ENCODE measurements at places on chromosomes 7 and 10.

DNA sequence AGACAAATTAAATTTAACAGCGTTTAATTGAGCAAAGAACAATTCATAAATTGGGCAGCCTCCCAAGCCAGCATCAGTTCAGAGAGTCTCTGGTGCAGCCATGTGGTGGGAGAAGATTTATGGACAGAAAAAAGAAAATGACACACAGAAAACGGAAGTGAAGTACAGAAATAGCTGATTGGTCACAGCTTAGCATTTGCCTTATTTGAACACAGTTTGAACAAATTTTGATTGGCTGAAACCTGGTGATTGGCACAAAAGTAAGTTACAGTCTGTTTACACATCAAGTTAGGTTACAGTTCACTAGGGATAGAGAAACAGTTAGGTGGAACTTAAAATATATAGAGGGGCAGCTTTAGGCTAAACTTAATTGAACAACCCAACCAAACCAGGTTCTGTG is 720.1 kb downstream of the TYW1 start:
- no peak for DNase-seq

DNA sequence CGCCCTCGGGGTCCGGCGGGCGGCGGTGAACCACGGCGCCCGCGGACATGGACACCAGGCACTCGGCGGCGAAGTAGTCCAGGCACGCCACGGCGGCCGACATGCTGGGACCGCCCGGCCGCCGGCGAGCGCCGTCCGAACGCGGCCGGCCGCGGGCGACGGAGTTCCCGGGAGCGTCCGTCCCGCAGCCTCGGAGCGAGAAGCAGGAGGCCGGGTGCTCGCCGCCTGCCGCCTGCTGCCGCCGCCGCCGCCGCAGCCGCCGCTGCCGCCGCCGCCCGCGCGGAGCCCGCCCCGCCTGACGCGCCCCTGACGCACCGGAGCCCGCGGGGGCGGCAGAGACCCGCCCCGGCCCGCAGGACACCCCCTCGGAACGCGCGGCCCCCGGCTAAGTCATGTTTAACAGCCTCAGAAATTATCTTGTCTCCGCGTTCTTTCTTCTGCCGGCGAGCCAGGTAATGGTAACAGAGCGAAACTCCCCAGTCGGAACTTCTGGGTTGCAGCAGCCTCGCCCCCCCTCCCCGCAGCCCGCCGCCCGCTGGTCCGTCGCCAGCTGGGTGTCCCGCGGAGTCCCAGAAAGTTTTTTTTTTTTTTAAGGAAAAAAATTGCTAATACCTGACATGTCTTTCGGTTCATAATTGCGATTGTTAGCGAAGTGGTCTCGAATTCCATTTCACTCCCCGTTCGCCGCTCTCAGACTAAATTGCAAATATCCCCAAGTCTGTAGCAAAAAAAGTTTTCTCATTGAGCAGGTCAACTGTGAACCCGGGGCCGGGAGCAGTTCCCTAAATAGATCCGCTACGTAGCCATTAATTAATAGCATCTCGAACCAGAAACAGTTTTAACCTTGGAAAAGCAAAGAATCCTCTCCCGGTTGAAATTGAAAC is at the start of gene KLF14:
Gene KLF14 (minus strand): TSS at position 277 of the 884 bp plus-strand sequence. CDS start 174 bp downstream, at position 103.
- DNase-seq: no peak

DNA sequence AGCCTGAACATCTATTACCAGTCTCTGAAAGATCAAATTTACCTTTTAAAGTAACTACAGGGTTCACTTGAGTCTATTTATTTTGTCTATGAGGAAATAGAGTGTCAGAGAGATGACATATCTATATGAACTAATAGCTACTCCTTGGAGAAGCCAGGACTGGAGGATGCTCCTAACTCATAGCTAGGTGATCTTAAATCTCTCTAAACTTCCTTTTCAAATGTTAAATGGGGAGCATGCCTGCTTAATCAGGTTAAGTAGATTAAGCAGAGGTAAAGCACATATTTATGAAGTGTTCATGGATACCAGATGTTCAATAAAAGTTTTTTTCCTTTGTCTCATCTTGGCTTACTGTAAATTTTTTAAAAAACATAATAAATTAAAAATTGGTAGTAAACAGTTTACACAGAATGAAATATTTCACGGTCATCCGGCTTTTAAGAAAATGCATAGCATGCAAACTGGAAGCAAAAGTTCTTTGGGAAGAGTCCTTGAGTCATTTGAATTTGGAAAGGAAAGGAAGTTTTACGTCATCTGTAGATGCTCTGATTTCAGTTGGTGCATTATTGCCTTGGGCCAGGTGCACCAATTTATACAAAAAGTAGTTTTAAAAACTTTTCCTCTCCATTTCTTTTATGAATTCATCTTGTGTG is 155.1 kb downstream of the BICC1 start:
- no peak for DNase-seq

DNA sequence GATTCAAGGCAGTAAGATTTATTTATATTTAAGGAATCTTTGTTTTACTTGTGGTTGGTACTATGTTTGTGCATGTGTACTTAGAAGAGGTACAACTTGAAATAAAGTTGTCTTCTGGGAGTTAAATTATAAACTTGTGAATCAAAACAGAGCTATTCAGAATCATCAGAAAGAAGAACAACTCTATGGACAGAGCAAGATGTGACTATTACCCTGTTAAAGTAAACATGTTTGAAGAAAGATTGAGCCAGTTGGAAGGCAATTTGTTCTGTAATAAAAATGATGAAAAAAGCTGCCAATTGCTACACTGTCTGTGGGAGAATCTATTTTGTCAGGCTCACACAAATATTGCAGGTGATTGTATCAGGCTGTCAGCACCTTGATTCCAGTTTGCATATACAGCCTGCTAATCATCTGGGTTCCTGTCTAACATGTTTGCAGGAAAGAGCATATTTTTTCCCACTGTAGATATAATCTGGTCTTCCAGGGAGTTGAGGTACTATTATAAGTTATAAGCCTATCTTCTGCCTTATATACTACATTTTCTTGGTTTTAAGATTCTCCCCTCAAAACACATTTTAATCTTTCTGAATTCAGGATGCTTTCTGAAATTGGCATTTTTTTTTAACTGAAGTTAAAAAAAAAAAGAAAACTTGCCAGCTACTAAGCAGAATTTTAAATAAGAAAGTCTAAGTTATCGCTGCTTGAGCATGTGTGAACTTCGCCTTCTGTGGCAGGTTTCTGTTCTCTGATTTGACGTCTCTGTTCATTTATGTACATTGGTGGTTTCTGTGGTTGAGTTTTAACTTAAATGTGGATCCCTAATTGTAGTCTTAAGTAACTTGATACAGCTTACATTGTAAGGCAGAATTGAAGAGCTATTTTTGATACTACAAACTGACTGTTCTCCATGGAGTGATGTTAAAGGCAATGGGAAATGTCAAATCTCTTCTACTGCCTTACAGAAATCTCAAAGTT is 46.0 kb downstream of the ZNRF2 start:
- no peak for DNase-seq

DNA sequence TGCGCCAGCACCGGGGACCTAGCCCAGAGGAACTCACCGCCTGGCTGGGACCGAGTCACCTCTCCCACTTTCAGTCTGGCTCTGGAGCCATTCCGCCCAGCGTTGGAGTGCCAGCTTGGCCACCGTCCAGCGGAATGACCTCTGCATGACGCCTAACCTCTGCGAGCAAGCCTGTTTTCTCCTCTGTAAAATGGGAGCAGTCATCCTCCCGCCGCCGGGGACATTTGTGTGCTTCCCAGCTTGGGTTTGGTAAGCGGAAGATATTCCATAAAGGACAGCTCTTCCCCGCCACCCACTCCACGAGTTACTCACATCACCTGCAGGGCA is 1.3 kb upstream of the ZCCHC24 start:
- no peak for DNase-seq

DNA sequence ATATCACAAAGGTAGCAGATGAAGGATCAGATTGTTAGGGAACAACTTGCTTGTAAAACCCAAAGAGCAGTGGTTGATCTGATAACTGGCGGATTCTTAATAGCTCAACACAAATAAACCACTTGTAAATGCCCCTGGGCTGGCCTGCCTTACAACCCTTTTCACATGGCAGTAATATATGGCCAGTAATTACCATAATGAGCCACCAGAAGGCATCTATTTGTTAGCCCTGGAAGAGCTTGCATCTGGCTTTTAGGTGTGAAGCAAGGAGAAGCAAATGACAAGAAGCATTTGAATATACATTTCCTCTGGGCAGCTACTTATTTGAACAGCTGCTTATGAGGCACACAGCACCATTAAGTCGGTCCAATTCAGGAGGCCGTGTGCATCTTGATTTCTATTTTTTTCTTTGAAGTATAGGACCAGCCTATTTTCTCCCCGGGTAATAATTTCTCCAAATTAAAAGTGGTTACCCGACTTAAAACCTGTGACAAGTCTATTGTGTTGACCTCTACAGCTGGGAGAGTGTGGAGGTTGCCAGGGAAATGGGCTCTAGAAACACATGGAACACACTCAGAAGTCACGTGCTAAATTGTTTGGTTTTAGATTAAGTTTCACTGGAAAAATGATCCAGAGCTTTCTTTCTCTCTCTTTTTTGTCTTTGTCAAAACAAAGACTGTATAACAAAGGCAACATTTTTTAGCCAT is 113.4 kb downstream of the SEM1 start:
- DNase-seq: no peak

GRCh38 chr7:31642681-31643115 is 44.3 kb upstream of the PPP1R17 start:
- DNase-seq: peak; percentile 72

DNA sequence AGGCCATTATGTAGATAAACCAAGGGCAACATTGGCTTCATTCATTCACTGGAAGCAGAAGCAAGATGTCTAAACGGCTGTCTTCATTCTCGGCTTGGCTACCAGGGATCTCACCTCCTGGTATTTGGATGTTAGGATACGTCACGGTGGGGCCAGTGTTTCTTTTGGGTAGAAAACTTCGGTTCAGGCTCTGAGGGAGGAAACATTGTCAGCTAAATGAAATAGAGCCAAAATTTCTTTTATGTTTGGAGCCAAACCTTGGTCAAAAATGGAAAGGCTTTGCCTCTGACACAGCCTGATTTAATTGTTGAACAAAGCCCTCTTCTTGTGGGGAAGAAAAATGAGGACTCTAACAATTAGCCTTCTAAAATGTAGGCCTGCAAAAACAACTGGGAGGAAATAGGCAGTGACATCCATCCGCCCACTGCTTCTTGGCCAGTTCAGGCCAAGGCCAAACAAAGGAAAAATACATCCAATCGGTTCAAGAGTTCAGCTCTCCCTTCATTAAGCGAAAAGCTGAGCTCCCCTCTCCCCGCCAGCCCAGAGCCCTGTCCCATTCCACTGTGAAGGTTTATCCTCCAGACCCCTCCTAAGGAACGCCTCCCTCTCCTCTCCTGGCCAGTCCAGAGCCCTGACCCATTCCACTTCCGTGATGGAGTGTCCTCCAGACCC is 44.4 kb downstream of the PFKFB3 start:
- DNase-seq: no peak

DNA sequence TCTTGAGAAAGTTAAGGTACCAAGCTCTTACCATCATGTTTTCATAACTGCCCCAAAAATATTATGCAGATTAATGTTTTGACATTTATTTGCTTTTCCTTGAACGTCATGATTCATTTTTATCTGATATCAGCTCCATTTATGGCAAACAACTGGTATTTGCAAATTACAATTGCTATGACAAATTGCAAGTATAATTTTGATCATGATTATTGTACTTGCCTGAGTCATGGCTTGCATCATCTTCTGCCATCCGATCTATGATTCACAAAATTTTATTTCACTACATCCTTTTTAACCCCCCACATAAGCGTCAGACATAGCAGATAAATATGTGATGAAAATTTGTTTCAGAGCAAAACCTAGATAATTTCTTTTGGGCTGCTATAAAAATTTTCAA is 155.0 kb downstream of the STK31 start:
- DNase-seq: no peak

DNA sequence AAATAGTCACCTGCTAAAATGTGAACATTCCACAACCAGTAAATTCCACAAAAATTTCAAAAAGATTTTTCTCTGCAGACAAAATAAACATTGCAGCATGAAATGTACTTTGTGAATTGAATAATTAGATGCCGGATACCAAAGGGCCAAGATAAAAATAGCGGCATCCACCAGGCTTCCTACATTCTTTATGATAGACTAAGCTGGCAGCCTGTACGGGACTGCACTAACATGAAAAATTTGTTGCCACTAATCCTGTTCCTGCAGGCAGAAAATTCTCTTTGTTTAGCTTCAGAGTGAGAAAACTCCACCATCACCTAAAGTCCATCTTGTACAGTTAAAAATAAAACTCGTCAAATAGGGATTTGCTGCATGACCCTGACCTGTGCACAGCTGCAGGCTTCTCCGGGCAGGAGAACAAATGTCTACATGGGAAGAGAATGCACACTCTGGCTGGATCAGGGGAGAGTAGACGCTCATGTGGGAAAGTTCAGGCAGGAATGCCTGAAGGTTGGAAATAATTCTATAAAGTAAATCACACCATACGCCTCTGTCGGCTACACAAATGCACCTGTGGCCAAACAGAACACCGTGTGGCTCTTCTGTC is 15.6 kb upstream of the ADO start:
- no peak for DNase-seq

DNA sequence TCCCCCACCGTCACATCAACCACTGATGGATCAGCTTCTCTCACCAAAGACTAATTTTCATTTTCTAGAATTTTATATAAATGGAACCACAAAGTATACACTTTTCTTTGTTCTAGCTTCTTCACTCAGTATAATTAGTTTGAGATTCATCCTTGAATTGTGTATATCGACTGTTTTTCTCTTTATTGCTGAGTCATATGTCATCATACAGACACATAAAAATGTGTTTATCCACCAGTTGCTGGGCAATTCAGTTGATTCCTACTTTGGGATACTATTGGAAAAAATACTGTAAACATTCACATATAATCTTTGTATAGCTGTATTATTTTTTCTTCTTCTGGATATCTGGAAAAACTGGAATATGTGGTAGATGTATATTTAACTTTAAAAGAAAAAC is 26.6 kb downstream of the PDK4 start:
- DNase-seq: no peak

DNA sequence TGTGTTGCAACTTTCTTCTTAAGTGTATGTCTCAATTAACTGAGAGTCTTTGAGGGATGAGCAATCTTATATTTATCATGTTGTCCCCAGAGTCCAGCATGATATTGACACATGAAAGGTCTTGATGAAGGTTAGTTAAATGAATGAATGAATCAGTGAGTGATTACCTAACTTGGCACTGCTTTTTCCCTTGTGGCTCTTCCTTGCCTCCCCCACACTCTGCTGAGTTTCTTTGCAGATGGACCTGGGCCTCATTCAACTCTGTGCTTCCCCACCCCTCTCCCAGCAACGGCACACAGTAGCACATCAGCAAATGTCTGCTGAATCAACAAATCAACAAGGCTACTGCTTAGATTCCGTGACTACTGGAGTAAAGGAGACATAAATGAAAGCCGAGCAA is 235.1 kb upstream of the CXCL12 start:
- DNase-seq: no peak

- DNase-seq: no peak
Observed at GRCh38 chr10:58412502-58412961, 27.3 kb downstream of the TFAM start.
